H9 (cell line): ENCODE measurements at places on chromosomes 6 and 20. TPM values are rescaled to one million over a fixed set of nuclear protein-coding genes. Genes with fewer than 3 reads are reported as not detected.

DNA sequence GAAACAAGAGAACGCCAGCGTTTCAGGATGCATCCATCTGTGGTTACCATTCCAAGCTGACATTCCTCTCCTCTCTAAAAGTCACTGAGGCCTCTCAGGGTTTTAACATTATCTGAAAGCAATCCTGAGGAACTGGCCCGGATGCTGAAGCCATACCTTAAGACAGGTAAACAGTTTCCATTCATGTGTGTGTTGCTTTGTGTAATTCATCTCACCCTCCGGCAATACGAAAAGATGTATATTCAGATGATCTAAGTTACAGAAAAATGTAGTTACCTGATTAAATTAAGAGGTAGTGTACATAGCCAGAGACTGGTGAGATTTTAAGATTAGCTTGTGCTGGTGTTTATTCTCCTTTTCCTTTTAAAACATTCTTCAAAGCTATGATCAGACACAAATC lies 68.4 kb upstream of the BACH2 start:
- H3K36me3 ChIP-seq = 0 out of 2 replicates have a peak, but pooled peaks cover 3% of the 10 kb centered on the region
- no peak overlapping the region for H3K4me3 ChIP-seq
- H3K27me3 ChIP-seq = no peaks in the 10 kb centered on the region
- DNase-seq = no peak
- peaks cover 14% of the 10 kb centered on the region for H3K4me1 ChIP-seq

- no peak overlapping the region for H3K4me3 ChIP-seq
- no peak for DNase-seq
- H3K36me3 ChIP-seq = no peaks in the 10 kb centered on the region
- no peak overlapping the region for H3K27ac ChIP-seq
- no peaks in the 10 kb centered on the region for H3K27me3 ChIP-seq
These were observed 97.4 kb upstream of the RNF24 start for GRCh38 chr20:4112481-4113421.

DNA sequence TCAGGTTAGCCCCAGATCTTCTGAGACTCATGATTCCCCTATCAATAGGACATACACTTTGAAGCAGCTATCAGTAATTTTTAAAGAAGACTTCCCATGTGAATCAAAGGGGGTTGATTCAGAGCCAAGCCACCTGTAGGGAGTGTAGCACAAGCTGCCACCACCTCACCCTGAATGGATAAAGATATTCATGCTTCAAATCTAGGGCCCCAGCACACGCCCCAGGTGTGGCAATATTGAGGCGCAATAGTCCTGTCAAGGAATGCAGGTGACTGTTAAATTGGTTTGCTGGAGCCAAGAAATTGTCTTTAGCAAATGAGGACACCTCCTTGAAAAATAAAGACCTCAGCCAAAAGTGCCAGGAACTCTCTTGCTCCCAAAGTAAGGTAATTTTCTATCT lies 404.4 kb downstream of the MAFB start:
- no peak overlapping the region for H3K4me3 ChIP-seq
- no peak for DNase-seq
- no peaks in the 10 kb centered on the region for H3K27me3 ChIP-seq
- no peaks in the 10 kb centered on the region for H3K36me3 ChIP-seq

GRCh38 chr20:63139356-63139755 lies 76.6 kb downstream of the YTHDF1 start:
- H3K4me3 ChIP-seq = no peak overlapping the region
- no peak for DNase-seq
- peaks cover 7% of the 10 kb centered on the region for H3K36me3 ChIP-seq

DNA sequence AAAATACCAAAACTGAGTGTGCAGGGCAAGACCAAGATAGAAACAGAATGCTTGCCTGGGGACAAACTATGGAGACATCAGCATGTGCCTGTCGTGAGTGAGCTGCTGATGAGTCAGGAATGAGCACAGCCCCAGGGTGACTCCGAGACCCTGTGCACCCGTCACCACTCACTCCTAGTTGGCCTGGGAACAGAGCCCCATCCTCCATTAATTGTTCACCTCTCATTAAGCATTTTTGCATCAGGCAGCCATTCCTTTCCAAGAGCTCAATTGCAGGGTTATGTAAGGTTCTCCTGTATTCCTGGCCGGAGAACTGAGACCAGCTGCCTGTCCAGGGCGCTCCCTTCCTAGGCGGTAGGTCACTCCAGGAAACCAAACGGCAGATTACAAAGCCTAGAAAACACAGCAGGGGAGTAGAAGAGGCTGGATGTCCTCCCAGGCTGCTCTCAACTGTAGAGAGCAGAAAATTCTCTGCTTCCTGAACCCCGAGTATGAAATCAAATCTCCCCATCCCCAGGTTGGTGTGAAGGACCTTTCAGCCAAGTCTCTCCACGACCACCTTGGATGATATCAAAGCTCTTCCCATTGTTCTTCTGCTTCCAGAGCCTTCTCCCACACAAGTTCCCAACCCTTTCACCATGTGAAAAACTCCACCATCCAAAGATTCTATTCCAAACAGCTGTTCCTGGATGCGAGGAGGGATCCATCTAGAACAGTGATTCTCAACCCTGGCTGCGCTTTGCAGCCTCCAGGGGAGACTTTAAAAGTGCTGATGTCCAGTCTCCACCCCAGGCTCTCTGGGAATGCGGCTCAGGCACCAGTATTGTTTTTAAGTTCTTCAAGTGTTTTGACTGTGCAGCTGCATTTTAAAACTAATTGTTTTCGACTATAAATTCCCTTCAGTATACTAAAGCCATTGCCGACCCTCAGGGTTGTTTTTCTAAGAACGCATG lies 532.6 kb upstream of the JARID2 start:
- no peak for DNase-seq
- no peak overlapping the region for H3K27ac ChIP-seq

DNA sequence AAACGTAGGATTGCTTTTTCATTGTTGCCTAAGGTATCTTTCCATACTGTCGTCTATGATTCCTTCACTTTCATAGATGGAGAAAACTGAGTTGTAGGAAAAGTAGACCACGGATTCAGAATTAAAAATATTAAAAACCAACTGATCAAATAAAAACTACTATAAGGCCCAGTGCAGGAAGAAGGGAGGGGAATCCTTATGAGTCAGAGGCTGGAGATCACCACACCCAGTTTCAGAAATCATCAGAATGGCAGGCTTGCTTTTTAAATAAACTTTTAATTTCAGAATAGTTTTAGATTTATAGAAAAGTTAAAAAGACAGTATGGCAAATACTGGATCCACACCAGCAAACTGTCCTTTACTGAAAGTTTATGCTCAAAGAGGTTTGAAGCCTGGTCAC lies 32.0 kb upstream of the POPDC3 start:
- H3K4me3 ChIP-seq = no peak overlapping the region
- DNase-seq = no peak
- H3K27me3 ChIP-seq = no peaks in the 10 kb centered on the region
- no peak overlapping the region for H3K27ac ChIP-seq

Gene MMP24
- total RNA-seq = 23.0 and 24.7 TPM in 2 replicates

Gene HAO1
- total RNA-seq = not detected in 2 replicates

Gene TOMM34
- 37.5 and 40.1 TPM in 2 replicates for total RNA-seq

Gene RAET1G
- not detected in 2 replicates for total RNA-seq
